ENCODE measurements at places on chromosomes 6 and 20.
A peak's percentile ranks its signal among the peaks of the same experiment; 100 is the strongest.

- DNase-seq, result peak; percentile 67
These were observed 285.4 kb downstream of the THBS2 start for GRCh38 chr6:168968228-168968627.

GRCh38 chr6:69802995-69803394, 6.2 kb upstream of the LMBRD1 start:
- DNase-seq, result no peak

- DNase-seq, result no peak
These were observed 8.3 kb upstream of the MMP9 start for GRCh38 chr20:46000262-46000996.

DNA sequence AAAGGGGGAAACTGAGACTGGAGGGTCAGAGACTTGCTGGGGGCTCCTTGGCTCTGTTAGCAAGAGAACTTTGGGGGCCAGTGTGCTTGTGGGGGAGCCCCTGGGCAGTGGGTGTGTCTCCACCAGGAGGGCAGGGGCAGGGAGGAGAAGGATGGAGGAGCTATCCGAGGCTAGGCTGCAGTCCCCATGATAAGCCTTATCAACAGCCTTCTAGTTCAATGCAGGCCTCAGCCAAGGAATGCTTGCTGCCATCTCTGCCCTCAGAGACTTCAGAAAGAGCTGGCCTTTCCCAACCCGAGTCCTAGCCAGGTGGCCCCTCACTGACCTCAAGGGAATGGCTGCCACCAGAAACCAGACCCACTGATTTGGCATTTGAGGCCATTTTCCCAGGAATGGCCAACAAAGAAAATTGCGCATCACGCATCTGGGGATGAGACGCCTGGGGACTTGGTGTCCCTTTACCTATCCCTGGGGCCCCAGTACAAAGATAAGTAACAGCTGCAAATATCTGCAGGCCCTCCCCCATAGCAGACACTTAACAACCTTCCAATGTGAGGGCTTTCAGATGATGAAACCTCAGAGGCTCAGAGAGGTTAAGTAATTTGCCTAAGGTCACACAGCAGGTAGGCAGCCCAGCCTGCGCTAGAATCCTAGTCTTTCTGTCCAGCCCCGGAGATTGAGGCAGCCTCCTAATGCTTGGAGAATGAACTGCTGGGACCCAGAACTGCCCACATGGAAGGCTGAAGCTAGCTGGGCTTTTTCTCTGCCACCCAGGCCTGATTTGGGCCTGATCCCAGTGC, 4.9 kb downstream of the TGM2 start:
- DNase-seq, result no peak

GRCh38 chr20:63877755-63878470, 12.8 kb downstream of the TPD52L2 start:
- DNase-seq, result no peak

DNA sequence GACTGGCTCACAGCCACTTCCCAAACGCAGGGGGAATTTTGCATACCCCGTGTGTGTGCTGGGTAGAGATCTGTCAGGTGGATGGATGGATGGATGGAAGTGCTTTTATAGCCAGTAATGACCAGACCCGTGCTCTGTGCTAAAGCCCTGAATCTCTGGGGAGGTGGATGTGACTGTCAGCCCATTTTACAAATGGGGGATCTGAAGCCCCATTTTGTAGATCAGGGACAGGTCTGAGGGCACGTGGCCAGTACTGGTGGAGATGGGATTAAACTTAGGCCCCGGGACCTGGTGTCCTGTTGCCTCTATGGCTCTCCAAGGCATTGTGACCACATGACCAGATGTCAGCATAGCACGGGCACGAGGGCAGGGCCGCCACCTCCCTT, 38.2 kb upstream of the ZBP1 start:
- no peak for DNase-seq

- DNase-seq, result no peak
These were observed 74.6 kb downstream of the ATG5 start for GRCh38 chr6:106250953-106251352.

DNA sequence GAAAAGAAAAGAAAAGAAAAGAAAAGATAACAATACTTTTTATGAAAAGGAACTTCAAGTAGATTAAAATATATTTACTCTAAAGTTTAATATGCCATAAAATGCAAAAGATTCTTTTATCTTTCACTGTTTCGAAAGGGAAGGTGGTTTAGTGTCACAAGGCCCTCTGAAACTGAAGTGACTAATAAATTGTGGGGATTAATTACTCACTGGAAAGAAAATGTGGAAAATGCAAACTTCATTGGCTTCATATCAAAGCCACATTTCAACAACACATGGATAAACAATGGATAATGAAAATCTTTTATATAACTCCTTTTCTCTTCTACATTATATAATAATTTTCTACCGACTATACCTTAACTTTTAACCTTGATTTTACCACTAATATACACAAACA, 320.5 kb upstream of the RSPO3 start:
- DNase-seq, result no peak

- DNase-seq, result no peak
These were observed 551 bp upstream of the ATP5F1E start for GRCh38 chr20:59032713-59033059.

- DNase-seq, result no peak
These were observed 97.6 kb upstream of the DEFB112 start for GRCh38 chr6:50147371-50147770.

DNA sequence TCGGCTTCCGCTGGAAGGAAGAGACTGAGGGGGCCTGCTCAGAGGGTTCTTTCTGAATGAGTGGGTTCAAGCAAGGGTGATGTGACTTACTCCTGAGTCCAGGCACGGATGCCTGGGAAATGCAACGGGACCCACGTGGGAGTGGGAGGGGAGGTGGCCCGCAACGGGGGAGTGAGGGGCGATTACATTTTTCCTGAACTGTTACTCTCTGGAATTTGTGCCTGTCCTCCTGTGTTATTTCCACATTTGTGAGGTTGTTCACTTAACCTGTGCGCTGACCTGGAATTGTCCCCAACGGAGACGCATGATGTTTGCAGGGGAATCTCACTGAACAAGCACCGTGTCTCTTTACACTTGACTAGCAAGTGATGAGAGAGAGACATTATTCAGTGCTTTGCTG, 209.4 kb downstream of the CDH4 start:
- DNase-seq, result no peak

DNA sequence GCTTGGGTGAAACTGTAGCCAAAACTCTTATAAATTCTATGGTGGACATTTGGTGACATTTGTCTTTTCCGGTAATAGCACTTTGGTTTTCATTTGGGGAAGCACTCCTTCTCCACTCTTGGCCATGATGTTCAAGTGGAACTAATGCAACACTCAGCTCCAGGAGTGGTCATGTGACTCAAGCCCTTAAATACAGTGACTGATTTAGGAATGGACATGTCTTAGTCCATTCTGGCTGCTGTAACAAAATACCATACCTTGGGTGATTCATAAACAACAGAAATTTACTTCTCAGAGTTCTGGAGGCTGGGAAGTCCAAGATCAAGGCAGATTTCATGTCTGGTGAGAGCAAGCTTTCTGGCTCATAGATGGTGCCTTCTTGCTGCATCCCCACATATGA, 10.8 kb upstream of the FKBP1A start:
- DNase-seq, result no peak

GRCh38 chr6:164208371-164208770, 793.9 kb downstream of the QKI start:
- no peak for DNase-seq

DNA sequence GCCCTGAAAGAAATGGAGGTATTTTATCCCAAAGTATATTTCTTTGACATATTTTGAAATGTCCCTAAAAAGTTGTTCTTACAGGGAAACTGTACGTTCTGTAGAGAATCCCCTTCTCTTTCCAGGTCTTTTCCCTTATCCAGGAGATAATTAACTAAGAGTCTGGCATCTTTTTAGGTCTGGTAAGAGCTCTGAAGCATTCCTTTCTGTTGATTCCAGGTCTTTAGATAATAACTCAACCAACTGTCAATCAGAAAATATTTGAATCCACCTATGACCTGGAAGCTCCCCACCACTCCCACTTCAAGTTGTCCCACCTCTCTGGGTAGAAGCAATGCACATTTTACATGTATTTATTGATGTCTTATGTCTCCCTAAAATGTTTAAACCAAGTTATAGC, 26.0 kb upstream of the CENPW start:
- no peak for DNase-seq

GRCh38 chr6:52725535-52726192, 37.6 kb downstream of the GSTA2 start:
- no peak for DNase-seq

DNA sequence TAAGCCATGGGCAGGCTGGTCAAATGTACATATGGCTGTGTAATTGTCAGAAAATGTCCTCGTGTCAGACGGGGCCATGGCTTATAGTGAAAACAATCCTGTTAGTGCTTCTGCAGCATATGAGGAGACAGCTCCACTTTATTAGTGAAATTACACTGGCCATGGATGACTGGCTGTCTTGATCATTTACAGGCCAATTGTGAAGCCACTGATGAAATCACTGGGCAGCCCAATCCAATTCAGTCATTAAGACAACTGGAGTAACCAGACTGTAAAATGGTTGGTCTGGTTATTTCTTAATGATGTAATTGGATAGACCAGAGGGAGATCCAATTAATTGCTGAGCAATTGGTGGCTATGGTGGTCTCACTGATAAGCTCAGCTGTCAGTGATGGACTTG, 749.5 kb downstream of the KIF16B start:
- no peak for DNase-seq

GRCh38 chr6:143803769-143804568, 39.2 kb upstream of the LTV1 start:
- no peak for DNase-seq

GRCh38 chr6:137950581-137950980, 83.5 kb downstream of the TNFAIP3 start:
- no peak for DNase-seq

DNA sequence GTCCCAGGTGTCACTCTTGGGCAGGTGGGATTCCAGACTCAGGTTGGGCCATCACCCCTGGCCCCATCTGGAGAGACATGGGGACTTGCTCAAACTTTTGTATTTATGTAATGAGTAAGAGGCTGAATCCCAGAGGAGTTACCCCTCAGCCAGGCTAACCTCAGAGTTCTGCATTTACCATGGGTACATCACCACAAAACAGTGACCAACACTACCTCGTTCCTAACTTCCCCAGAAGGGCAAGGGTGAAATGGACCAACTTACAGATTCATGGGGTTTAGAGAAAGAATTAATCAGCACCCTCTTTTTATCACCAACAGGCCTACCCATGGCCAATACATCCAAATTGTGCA, 259.9 kb upstream of the MARCKS start:
- DNase-seq, result no peak

GRCh38 chr6:144304223-144304848, 19.2 kb downstream of the UTRN start:
- no peak for DNase-seq

DNA sequence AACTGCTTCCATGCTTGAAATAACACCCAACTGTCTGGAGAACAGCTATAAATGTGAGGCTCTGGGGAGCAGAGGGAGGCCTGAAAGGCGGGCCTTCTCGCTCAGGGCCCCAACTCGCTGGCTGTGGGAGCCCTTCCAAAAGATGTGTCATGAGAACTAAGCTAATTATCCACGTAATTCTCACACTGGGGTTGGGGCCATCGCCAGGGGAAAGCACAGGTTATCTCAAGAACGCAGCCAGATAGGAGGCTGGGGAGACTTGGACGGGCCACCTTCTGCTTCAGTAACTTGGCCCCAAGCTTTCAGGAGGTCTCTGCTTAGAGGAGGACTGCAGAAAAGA, 1.6 kb downstream of the PXDC1 start:
- DNase-seq, result no peak

GRCh38 chr20:53623134-53623453, 29.5 kb upstream of the ZNF217 start:
- no peak for DNase-seq
